HEK293T (cell line): ENCODE measurements at places on chromosomes 13 and 19.

DNA sequence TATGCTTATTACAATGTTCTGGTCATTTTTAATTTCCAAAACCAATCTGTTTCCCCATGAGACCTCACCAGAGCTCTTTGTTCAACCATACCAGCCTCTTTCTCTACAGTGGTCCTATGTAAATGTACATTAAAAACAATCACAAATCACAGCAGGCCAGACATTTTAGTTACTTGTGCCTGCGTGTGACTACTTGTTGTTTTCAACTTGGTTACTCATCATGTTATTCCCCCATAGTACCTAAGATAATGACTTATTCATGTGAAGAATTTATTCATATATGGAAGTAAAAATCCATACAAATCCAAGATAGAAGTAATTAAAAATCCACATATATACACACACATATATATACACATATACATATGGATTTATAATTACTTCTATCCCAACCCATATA lies 379.6 kb downstream of the SLITRK6 start:
- no peak for DNase-seq

GRCh38 chr13:85632526-85633195 lies 166.6 kb downstream of the SLITRK6 start:
- no peak for DNase-seq

GRCh38 chr13:95228130-95228529 lies 73.1 kb downstream of the ABCC4 start:
- no peak for DNase-seq

- DNase-seq, result no peak
These were observed 143.6 kb upstream of the RNF113B start for GRCh38 chr13:98320561-98321105.

- no peak for DNase-seq
These were observed 47.7 kb upstream of the USPL1 start for GRCh38 chr13:30569901-30570576.

DNA sequence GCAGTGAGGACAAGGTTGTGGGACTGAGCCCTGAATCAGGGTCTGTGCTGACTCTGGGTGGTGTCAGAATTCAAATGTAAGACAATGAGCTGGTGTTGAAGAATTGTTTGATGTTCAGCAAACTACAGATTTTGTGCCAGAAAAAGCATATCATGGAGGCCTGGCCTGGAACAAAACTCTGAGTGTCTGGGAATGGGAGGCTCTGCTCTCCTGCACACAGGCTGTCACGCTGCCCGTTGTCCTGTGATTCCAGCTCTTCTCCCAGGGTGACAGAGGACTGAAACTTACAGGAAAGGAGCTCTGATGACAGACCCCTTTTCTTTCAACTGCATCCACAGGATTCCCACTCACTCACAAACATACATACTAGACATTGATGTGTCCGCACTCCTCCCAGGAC lies 120.1 kb downstream of the ZNF486 start:
- no peak for DNase-seq

DNA sequence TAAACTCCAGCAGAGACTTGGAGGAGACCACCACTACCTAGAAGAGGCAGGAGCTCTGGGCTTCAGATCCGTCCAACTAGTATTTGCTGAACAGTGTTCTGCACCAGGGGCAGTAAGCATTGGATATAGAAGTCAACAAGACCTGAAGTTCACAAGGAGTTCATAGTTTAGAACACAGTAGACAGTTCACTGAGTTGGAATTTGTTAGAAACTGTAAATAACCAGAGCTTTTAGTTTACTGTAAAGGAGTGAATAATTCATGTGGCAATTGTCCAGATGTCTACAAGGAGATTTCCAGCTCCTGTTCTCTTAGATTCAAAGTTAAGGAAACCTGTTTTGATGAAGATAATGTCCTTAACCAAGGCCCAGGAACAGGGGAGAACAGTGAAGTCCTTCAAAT lies 128.9 kb downstream of the COG6 start:
- no peak for DNase-seq
